ENCODE measurements at places on chromosomes 2 and 18. TPM values are rescaled to one million over a fixed set of nuclear protein-coding genes. Genes with fewer than 3 reads are reported as not detected.

GRCh38 chr2:171687287-171688128, at the start of gene DYNC1I2:
TSS of gene DYNC1I2 (plus strand) at chr2:171687469. CDS start at chr2:171690156, 2,687 bp downstream.
- DNase-seq, result peak; percentile 92

GRCh38 chr2:144362401-144362800, 157.5 kb downstream of the ZEB2 start:
- no peak for DNase-seq

GRCh38 chr2:218290316-218291261, 1.7 kb downstream of the TMBIM1 start:
- DNase-seq, result no peak

GRCh38 chr2:235749771-235750160, 255.9 kb downstream of the AGAP1 start:
- DNase-seq, result no peak

DNA sequence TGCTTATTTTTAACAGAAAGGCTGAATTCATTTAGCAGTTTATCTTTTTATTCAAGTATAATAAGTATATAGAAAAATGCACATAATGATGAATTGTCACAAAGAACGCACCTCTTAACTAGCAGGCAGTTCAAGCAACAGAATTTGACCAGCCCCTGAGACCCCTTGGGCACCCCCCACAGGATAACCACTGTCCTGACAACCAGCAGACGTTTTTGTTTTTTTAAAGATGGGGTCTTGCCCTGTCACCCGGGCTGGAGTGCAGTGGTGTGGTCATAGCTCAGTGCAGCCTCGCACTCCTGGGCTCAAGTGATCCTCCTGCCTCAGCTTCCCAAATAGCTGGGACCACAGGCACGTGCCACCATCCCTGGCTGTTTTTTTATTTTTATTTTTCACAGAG, 14.0 kb downstream of the PRELID3A start:
- no peak for DNase-seq

- peak; percentile 48 for DNase-seq
Observed at GRCh38 chr2:23545396-23545795, 160.4 kb downstream of the KLHL29 start.

DNA sequence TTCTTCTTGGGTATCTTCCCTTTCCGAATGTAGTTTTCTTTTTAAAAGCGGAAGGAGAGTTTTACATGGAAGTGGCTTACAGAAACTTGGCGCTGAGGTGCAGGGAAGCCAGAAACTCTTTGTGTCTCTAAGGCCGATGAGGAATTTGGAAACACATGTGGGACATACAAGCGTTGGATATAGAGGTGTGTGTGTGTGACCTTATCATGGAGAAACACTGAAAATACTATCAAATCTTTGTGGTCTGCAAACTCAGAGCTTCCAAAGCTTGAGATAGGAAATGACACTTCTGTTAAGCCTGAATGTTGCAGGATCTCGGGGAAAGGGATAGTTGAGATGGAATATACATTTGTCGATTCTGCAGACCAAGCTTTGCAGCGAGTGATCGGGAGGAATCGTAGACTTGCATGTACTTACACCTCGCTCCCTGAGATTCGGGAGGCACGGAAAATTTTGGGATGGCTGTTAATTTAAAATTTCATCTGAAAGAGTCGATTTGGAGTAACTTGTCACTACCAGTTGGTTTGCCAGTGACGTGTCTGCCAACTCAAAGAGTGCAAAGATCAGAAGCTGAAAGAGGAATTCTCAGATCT, 1.0 kb downstream of the NAB1 start:
- peak; percentile 36 for DNase-seq

DNA sequence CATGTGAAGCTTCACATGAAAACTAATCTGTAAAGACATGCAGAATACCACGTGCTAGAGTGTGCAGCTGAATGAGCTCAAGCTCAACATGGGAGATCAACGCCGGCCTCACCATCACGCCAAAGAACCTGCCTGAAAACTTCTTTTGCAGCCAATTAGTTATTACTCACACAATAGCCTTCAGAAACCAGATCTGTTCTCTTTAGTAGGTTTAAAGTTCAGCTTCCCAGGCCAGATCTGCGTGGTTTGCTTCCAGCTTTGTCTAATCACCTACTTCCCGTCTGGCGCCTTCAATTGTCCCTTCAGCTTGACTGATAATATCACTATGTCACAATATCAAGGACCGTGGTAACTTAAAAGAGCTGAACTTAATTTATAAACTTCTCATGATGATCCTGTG, 68.0 kb upstream of the ZNF236 start:
- DNase-seq, result no peak

GRCh38 chr2:102284611-102285010, 26.8 kb upstream of the IL1RL1 start:
- DNase-seq, result no peak

- DNase-seq, result peak; percentile 88
Observed at GRCh38 chr2:138964418-138964817, 184.2 kb upstream of the NXPH2 start.

DNA sequence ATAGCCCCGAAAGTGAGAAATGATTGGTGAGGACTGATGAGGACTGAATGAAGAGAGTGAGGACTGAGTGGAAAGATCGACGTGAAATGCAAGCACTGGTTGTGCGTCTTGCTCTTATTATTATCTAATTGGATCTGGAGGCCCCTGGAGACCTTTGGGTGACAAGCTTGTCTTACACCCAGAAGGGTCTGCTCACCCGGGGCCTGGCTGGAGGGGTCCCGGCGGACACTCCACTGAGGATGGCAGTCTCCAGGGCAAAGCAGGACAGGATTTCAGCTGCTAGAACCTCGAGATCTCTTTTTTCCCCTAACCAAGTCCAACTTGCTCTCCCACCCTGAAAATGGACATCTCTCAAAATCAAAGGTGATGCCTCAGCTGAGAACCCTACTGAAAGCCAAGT, 160.2 kb downstream of the MYT1L start:
- no peak for DNase-seq

DNA sequence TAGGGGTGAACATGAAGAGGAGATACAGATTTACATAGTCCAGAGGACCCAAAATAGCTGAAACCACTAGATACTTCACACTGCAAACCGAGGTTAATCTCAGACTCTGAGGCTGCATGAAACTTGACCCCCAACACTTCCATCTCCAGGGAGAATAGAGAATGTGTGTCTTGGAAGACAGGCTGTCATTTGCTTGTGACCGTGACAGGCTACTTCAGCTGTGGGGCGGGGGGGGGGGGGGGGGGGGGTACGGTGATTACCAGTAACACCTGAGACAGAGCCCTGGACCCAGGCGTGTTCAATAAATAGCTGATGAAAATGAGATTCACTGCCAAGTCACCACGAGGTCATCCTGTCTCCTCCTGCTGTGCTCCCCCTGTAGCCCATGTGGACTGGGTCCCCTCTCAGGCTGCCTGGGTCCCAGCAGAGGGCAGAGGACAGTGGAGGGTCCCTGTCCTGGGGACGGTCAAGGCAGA, 5.7 kb upstream of the KLHL29 start:
- no peak for DNase-seq

DNA sequence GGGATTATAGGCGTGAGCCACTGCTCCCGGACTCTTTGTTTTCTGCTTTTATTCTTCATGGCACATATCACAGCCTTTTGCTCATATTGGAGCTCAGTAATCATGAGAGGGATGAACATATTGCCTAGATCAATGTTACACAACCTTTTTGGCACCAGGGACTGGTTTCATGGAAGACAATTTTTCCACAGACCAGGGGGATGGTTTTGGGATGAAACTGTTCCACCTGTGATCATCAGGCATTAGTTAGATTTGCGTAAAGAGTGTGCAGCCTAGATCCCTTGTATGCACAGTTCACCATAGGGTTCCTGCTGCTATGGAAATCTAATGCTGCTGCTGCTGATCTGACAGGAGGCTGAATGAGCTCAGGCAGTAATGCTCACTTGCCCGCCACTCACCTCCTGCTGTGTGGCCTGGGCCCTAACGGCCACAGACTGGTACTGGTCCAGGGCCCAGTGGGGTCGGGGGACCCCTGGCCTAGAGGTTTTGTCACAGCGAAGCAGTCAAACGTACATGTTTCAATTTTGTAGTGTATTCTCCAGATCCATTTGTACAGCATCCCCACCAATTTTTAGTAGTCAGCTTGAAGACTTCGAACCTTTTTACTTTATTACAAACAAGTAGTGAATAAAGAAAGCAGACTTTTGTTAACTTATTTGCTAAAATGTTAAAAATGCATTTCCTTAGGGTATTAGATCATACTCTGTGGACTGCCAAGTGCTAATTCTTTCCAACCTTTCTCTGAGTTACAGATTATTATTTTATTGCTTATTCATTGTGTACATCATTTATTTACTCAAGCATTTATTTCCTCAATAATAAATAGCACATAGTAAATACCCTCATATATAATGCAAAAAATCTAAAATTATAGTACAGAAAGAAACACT, 6.2 kb downstream of the DAW1 start:
- DNase-seq, result no peak

DNA sequence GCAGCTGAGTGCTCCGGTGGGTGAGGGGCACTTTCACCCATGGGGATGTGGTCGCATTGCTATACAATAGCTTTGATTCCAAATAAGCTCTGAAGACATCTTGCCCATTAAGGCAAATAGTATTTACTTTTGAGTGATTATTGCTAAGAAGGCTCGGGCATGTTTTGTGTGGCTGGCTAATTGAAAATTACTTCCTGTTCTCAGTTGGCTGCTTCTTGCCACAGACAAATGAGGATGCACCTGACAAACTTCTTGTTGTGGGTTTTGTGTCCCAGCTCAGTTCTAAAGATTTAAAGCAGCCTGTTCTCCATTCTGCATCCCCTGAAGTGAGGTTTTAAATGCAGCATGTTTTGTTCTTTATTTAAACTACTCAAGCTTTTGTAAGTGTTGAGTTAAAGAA, 88.3 kb downstream of the KCNS3 start:
- DNase-seq, result no peak

DNA sequence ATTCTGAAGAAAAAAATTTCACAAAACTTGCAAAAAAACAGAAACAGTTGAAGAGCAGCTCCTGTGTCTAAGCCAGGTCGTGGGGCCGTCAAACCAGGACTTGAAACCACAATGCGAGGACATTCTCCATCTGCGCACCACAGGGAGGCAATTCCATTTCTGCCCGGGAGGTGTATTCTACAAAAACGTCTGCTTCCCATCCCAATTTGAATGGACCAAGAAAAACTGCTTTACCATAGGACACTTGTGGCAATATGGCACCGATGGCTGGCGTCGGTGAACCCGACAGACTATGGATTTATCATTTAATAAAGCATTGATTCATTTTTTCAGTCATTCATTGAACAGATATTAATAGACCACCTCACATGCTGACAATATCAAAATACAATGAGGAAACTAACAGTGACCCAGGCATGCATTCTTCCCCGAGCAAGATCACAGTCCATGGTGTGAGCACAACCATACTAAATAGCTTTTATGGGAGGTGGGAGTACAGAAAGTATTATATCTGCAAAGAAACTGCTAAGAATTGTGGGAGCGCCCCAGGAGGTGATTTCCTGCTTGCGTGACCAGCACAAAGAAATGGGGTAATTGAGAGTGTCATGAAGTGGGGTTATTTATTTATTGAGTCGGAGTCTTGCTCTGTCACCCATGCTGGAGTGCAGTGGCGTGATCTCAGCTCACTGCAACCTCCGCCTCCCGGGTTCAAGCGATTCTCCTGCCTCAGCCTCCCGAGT, 10.5 kb upstream of the ZAP70 start:
- no peak for DNase-seq

DNA sequence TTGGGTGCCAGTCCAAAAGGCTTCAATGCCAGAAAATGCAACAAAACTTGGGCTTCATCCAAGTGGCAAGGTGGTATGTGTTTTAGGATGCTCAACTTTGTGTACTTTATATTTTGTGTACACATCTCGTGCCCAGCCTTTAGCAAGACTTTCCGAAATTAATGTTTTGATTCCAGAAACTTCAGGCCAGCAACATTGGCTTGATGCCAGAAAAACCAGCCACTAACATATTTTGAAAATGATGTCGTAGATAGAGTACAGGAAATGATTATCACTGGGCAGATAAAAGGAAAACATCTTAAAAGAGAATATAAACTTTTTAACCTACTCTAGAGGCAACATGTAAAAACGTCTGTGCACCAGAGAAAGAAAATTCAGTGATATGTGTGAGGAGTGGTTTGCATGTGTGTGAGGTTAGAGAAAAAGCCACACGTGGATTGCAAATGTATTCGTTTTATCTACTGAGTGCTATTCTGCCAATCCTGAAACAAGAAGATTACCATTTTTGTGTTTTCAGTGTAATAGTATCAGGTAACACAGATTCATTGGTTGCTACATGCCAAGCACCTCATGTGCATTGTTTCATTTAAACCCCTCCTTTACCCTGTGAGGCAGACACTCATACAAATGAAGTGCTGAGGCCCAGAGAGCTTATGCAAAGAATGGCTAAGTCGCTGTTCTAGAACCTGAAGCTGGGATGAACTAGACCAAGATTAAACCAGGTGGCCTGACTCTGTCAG, 264.8 kb downstream of the C1D start:
- DNase-seq, result peak; percentile 33

DNA sequence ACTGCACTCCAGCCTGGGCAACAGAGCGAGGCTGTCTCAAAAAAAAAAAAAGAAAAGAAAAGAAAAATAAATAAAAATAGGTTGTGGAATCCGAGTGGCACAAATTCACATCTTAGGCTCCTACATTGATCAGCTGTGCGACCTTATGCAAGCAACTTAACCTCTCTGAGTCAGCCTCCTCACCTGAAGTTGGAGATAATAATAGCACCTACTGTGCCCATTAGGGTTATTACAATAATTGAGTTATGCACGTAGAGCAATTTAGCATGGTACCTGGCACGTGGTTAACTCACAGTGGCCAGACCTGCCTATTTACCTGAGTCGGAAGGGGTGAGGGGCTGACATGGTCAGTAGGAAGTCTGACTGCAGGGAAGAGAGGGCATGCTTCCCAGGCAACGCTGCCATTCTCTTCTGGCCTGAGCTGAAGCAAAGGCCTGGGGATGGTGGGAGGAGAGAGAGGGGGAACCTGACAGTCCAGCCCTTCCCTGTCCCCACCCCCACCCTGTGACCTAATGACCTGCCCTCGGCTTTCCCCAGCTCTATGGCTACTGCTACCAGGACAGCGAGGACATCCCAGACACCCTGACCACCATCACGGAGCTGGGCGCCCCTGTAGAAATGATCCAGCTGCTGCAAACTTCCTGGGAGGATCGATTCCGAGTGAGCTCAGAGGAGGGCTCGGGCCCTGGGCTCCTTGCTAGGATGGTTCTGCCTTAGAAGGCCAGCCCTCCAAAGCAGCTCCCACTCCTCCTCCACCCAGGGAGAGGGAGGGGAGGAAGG, 5.1 kb downstream of the PKDCC start:
- no peak for DNase-seq

The TLX2 gene
- total RNA-seq, result not detected

The OBSL1 gene
- 15.2 TPM for total RNA-seq

The PROKR1 gene
- not detected for total RNA-seq

The DSEL gene
- 3.3 TPM for total RNA-seq

The TGFA gene
- total RNA-seq, result 111 TPM

The EHBP1 gene
- 132 TPM for total RNA-seq

The CRYGB gene
- not detected for total RNA-seq

The FIGLA gene
- total RNA-seq, result not detected
